Hematopoietic multipotent progenitor cell treated with erythropoietin and hydrocortisone succinate and interleukin-3 and kit ligand, for 6 days (in vitro differentiated cells): ENCODE measurements at places on chromosomes 13 and 19.

DNA sequence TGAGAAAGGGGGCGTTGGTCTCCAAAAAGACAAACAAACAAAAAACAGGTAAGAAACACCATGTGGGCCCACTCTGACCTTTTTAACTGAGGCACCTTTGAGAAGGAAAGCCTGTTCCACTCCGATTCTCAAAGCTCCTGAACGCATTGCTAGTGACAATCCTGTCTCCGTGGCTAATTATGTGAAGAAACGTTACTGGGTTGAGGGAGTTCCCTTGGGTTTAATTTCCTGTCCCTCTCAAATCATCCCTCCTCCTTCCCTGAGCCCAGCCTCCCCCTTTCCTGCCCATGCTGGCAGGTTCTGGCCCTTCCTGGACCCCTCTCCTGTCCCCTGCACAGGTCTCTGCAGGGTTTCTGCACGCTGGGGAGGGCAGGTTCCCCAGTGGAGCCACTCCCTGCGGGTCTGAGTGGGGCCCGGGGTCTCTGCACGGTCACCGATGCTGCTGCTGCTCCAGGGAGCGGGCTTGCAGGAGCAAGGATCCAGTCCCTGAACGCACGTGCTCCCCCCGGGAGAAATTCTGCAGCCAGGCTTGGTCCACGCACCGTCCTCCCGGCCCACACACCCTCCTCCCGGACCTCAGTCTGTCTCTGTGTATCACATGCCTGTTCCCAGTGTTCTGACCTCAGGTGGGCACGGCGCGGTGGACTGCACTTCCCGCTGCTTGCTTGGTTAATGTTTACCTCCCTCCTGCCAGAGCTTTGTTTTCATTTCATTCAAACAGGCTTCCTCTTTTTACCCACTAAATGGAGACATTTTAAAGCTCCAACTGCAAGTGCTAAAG is 76.4 kb upstream of the MCF2L start:
- peak; percentile 36 for DNase-seq

GRCh38 chr13:34587576-34587975 is 354.5 kb upstream of the NBEA start:
- DNase-seq, result no peak

GRCh38 chr13:101416181-101417042 is at the start of gene NALCN:
Gene NALCN, minus strand, starts transcription at chr13:101416508. Its CDS starts 17,382 bp downstream, at chr13:101399126.
- no peak for DNase-seq

- no peak for DNase-seq
Observed at GRCh38 chr13:48489666-48490065, 43.2 kb downstream of the RCBTB2 start.

DNA sequence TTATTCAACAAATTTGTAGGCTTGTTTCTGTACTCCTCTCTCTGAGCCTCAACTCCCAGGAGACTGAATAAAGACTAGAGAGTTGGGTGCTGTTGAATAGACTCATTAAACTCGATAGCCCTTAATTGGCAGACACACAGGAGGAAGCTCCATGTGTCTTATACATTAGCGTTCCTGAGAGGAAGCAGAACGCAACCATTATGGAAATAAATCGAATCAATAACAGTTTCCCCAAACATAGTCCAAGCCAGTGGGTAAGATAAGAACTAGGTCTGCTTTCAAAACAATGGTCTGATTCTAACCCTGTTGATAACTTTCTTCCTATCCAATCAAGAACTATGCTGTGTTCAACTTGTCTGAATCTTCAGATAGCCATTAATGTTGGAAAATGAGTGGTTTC is 118.1 kb upstream of the FNDC3A start:
- DNase-seq, result no peak

DNA sequence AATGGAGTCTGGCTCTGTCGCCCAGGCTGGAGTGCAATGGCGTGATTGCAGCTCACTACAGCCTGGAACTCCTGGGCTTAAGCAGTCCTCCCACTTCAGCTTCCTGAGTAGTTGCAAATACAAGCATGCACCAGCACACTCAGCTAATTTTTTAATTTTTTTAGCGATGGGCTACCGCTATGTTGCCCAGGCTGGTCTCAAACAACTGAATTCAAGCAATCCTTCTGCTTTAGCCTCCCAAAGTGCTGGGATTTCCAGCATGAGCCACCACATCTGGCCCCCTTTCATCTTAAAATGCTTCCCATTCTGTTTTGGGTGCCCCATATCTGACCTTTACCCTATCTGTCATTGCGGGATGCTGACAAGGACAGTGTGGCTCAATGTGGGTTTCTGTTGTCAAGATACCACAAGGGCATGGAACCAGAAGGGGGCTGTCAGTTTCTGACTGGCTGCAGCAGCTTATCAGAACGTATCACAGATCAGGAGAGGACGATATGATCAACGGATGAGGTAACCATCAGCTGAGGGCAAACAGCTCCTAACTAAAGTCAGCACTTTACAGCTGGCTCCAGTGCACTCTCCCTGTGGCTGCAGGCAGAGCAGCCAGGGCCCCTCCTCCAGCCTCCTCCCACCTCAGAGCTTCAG is 32.4 kb downstream of the GPR42 start:
- peak; percentile 82 for DNase-seq
